D341Med (cell line): ENCODE measurements at places on chromosomes 3 and 15.

DNA sequence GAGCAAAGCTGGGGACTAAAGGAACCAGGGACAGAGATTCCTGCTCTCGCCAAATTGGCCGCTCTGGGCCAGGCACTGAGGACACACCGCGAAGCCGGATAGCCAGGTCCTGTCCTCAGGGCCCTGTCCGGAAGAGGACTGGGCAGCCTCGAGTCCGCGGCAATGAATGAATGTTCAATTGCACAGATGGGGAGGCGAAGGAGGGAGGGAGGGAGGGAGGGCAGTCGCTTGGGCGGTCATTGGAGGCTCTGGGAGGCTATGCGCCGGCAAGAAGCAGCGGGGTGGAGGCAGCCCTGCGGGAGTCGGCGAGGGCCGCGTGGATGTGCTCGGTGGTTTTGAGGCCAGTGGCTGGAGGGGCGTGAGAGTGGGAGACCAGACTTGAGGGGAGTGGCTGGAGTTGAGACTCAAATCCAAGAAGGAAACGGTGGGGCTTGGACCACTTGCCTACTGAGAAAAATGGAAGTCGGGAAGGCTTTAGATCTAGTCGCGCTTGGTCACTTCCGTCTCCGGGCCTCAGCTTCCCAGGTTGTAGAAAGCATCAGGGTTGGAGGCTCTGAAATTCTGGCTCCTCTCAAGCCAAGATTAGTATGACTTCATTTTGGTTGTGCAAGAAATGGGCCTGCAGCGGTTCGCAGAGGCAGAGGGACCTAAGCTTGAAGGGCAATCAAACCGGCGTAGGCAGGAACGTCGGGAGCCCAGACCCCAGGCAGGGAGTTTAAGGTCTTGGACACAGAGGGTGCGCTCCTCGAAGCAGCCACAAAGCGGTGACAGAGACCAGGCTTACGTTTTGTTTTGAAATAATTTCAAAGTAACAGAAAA is 21.1 kb upstream of the PLXND1 start:
- DNase-seq, result peak; percentile 84

- no peak for DNase-seq
Observed at GRCh38 chr3:12837295-12837986, 3.9 kb downstream of the RPL32 start.

- no peak for DNase-seq
Observed at GRCh38 chr3:174192471-174192870, 666.7 kb upstream of the NAALADL2 start.

DNA sequence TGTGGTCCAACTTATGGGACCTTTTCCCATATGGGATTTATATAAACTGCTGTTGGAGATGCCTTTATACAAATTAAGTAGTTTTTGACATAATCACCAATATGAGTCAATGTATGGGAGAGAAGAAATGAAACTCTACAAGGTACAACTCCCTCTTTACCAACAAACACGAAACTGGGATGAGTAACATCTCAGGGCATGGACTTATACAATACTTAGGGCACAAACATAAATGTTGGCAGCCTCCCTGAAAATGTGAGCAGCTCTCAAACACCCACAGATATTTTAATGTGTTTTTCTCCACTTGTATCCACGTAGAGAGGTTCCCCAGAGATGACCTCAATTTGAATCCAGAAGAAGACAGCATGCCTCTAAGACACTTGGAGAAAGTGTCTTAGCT is 161.6 kb downstream of the MAGI1 start:
- DNase-seq, result no peak

DNA sequence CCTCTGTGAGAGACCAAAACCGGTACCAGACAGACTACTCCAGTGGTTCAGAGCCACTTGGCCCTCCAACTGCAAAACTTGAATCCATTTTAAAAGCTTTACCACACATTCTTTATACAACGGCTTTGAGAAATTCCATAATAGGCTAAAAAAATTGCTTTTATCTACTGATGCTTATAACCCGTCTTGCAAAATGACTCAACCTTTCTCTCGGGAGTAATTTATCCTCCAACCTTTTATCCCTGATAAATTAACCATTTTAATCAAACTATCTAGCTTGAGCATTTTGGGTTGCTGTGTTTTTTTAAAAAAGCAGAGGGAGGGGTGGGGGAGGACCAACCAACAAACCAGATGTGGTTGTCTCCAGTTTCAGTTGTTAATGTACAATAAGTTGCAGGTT is 275.7 kb upstream of the LRTM1 start:
- DNase-seq, result no peak

DNA sequence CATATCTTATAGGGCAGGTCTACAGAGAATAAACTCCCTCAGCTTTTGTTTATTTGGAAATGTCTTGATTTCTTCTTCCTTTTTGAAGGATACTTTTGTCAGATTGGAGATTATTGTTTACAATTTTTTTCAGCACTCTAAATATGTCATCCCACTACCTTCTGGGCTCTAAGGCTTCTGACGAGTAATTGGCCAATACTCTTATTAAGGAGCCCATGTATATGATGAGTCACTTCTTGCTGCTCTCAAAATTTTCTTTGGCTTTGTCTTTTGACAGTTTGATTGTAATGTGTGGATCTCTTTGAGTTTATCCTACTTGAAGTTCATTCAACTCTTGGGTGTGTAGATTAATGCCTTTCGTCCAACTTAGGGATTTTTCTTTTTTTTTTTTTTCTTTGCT is 28.9 kb upstream of the CD200R1L start:
- no peak for DNase-seq

GRCh38 chr3:181455276-181455675 is 256.4 kb upstream of the SOX2 start:
- no peak for DNase-seq

- DNase-seq, result no peak
Observed at GRCh38 chr15:87227846-87228245, 1028.7 kb downstream of the NTRK3 start.

GRCh38 chr15:31051496-31052080 is 49.9 kb downstream of the TRPM1 start:
- no peak for DNase-seq

DNA sequence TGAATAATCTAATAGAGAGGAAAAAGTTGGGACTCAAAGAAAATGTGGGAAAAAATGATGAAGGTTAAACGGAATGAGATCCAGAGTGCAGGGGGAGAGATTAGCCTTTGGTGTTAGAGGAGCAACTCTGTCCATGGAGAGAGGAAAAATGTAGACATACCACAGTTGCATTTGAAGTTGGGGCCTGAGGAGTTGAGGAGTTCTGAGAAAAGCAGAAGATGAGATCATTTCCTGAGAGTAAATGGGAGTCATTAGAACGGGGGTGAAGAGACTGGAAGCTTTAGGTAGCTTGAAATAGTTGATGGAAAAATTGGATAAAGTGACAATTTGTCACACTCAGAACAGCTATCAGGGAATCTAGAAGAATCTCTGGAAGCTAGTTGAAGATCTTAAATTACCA is 7.3 kb downstream of the CCR5AS start:
- no peak for DNase-seq

DNA sequence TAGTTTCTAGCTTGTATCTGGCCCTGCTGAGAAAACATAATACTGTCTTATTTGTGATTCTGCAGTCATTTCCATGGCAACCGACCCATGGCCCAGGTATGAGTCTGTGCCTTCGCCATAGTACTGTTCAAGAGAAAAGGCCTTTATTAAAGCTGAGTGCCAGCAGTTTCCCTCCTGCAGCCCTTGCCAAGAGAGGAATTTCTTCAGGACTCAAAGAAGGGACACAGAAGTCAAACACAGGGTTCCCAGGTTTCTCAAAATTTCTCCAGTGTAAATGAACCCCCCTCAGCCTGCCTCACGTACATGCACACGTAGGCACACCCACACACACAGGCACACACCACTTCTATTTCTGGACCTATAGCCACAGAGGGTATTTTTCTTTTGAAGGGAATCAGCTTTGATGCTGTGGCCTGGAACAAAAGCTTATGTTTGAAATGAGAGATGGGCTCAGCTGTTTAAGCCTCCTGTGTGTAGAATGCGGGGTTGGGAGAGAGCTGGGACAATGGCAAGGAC is 269.2 kb downstream of the PDCD6IP start:
- DNase-seq, result no peak
